ENCODE measurements at places on chromosomes 16 and 17. TPM values are rescaled to one million over a fixed set of nuclear protein-coding genes. Genes with fewer than 3 reads are reported as not detected.

GRCh38 chr16:8026450-8026849 lies 563.9 kb downstream of the TMEM114 start:
- no peak for DNase-seq

- DNase-seq, result no peak
These were observed 1.5 kb downstream of the ACBD4 start for GRCh38 chr17:45136846-45137560.

DNA sequence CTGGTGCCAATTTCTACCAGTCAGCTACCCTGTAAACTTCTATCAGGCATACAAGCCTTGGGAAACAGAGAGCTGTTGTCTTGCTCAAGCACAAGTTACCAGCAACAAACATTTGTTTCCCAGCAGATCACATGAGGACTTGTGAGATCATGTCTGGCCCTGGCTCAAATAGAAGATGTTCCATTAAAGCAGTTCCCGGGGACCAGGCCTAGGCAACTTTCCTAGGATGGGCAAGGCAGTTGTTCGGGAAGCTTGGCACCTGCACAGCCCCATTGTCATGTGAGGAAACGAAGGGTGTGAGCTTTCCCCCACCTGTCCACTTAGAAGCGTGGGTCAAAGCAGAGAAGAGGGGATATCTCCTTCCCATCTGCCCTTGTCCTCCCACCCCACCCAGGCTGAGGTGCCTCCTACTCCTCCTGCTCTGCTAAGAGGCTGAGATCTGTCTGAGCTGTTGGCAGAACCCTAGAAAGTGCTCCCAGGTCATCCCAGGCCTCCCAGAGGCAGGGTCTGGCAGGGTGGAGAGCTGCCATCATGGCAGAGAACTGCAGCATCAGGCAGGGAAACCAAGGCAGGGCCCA lies 11.2 kb upstream of the SLC47A2 start:
- peak; percentile 49 for DNase-seq

DNA sequence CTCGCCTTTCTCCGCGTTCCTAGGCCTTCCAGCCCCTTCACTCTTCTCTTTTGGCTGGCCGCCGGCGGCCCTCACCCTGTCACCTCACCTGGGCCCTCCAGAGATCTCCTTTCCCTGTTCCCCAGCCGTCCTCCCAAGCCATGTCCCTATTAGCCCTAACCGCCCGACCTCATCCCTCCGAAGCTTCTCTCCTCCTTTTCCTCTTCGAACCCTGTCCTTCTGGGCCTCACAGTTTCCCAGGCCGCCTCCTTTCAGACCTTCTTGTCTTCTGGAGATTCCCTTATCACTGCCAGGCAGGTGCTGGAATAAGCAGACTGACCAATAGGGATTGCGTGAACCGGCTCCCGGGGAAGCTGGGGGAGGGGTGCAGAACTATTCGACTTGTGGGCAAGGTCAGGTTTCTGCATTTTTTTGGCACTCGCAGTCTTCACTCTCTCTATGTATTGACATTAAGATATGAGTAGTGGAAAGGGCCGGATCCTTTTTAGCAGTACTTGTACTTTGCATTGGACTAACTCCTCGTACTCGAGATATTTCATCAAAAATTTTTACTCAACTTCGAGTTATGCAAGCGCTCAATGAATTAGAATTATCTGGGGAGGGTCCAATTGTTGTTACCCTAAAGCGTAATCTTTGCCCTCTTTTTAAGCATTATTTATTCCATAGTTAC lies 690 bp downstream of the RHOT1 start:
- peak; percentile 92 for DNase-seq

GRCh38 chr16:87806641-87807546 lies 41.1 kb upstream of the KLHDC4 start:
- DNase-seq, result no peak

- peak; percentile 53 for DNase-seq
These were observed at the start of gene NT5C3B for GRCh38 chr17:41835800-41836549. Gene NT5C3B (minus strand): TSS chr17:41836232. CDS start chr17:41836193, 39 bp downstream.

DNA sequence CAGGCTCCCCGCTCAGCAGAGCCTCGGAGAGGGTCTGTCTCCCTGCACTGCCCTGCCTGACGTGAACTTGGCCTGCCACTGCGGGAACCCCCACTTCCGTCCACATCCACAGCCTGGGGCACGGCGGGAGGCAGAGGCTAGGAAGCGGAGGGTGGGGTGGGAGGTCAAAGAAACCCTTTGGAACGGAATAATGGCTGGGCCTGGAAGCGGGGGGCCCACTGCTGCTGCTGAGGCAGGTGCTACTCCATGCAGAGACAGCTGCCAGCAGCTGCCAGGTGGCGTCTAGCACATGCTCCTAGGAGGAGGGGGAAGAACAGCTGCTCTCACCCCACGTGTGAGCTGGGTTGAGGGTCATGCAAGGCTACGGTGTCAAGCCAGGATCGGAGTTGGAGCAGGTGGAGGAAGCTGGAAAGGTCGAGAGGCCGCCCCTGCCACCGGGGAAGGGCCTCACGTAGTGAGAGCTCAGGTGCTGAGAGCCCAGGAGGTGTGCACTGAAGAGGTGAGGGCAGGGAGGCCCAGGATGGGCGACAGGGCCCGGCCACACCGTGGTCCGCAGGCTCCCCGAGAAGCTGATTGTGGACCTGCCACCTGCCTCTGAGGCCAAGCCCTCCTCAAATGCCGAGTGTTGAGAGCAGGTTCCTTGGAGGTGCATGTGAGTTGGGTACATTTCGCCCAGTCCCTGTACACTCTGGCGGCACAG lies 9.8 kb downstream of the FSCN2 start:
- no peak for DNase-seq

GRCh38 chr17:45649796-45650195 lies 134.3 kb upstream of the CRHR1 start:
- no peak for DNase-seq

DNA sequence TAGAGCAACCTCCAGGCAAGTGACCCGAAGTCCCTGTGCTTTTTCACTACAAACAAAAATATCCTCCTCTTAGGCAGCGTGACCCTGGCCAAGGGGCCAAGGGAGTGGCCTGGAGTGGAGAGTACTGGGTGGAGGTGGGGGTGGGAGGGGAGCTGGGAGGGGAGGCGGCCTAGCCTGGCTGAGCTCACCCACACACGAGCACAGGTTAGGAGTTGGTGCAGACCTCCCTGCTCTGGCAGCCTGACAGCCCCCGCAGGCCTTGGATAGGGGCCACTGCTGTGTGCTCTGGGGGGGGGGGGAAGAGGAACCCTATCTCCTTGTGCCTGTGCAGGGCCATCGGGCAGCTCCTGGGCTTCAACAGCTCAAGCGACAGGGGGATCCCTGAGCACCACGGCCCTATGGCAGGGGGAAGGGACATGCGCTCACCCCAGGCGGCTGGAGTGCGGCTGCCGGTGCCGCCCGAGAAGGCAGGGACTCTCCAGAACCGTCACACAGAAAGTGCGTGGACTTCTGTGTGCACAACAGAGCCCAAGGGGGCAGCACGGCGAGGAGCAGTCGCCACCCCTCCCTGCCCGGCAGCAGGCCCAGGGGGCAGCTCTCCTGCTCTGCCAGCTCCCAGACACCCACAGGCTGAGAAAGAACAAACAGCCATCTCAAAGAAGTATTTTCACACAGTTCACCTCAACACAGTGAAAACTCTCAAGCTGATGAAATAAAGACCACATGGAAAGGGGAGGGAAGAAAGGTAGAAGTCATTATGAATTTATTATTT lies 13.3 kb downstream of the SLC16A3 start:
- no peak for DNase-seq

GRCh38 chr17:78676412-78677302 lies 99.5 kb upstream of the DNAH17 start:
- DNase-seq, result peak; percentile 81

GRCh38 chr17:42855048-42855596 lies 4.1 kb downstream of the AOC3 start:
- DNase-seq, result no peak

DNA sequence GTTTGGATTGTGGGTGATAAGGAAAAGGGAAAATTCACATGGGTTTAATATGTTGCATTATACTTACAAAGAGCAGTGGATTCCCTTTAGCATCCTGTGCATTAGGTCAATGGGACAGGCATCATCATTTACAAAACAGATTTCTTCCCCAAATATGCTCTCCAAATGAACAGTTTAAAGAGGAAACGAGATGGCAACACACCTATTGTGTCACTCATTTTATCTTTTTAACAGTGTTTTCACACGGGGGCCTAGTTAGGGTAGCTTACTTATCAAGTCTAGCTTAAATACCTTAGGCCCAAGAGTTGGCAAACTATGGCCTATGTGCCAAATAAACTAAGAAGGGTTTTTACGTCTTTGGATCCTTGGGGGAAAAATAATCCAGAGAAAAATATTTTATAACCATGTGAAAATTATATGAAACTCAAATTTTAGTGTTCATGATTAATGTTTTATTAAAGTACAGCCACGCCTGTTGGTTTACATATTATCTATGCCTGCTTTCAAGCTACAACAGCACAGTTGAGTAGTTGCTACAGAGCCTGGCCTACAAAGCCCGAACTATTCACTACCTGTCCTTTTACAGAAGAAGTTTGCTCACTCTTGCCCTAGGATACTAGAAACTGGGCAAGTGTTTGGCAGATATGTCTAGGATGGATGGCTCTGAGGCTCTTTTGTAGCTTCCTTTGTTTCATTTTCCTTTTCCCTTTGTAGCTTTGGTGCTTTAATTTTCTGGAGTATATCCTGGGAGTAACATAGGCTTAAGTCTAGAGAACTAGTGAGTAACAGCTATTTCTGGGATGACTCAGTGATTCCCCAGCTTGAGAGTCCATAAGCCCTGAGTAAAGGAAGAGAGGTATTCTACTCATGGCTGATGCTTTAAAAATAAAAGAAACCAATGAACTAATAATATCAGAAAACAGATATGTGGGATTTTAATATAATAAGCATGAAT lies 12.4 kb downstream of the NUP93 start:
- DNase-seq, result no peak

Gene DPEP3
- 0.40 TPM for total RNA-seq

Gene KRT24
- total RNA-seq, result not detected

Gene HID1
- 38.4 TPM for total RNA-seq

Gene ALOX12
- 0.33 TPM for total RNA-seq

Gene NKIRAS2
- total RNA-seq, result 27.2 TPM

Gene TEKT5
- total RNA-seq, result 2.1 TPM
